ENCODE measurements at places on chromosomes 16 and 17.

DNA sequence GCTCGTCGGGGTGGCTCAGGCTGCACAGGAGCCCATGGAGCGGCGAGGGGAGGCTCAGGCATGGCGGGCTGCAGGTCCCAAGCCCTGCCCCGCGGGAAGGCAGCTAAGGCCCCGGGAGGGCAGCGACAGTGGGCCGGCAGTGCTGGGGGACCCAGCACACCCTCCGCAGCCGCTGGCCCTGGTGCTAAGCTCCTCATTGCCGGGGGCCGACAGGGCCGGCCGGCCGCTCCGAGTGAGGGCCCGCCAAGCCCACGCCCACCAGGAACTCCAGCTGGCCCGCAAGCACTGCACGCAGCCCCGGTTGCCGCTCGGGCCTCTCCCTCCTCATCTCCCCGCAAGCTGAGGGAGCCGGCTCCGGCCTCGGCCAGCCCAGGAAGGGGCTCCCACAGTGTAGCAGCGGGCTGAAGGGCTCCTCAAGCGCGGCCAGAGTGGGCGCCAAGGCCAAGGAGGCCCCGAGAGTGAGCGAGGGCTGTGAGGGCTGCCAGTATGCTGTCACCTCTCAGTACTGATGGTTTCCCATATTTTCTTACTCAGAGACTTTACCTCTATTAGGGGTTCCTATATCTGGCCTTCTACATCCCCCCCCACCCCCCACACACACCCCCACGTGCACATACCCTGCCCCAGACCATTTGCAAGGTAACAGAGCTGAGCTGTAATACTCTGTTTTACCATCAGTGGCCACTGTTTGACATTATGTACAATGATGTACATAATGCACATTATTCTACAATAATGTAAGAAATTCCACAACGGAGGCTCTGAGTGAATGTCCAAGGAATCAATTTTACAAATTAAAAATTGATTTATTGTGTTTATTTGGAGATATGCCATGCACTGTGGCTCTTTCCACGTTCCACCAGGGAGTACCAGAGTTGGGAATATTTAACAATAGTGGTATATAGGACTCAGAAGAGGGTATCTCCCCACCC is 3.7 kb upstream of the VAT1L start:
- DNase-seq, result no peak

- no peak for DNase-seq
Measured at GRCh38 chr17:31533546-31534155, 142.2 kb downstream of the RAB11FIP4 start.

GRCh38 chr16:17171250-17172143 is 299.3 kb downstream of the XYLT1 start:
- DNase-seq, result no peak

DNA sequence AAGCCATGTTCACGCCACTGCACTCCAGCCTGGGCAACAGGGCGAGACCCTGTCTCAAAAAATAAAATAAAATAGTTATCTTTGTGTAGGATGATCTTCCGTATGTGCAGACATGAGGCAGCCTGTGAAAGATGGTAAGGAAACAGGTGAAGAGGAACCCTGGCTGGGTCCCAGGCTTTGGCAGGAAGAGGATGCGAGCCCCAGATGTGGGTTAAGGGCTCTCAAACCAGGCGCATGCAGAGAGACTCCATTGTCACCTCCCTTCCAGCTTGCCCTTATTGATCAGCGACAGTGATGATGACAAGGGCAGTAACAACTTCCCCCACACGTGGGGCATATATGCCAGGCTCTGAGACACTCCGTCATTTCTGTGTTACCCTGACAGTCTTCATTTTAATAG is 106.8 kb downstream of the GNAO1 start:
- no peak for DNase-seq

DNA sequence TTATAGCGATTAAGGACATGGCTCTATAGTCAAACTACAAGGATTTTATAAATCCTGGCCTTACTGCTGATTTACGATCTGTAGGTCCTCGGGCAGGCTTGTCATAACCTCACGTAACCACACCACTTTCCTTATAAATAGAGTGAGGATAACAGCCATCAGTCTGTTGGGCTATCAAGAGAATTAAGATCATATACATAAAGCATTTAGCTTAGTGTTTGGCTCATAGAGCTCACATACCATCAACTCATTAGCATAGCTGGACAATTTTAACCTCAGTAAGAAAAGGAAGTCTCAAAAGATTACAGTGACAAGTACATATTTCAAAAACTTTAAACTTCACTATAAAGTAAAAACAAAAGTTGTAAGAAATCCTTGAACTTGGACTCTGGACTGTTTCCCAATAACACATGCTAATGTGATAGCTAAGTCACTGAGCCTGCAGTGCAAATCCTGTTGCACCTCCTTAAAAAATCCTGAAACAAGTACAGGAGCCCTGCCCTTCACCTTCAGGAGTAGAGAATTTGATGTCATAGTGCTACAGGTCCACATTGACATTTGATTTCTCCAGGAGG is 20.8 kb upstream of the CLEC3A start:
- DNase-seq, result no peak

- DNase-seq, result no peak
Measured at GRCh38 chr16:48441863-48442279, 56.7 kb upstream of the SIAH1 start.

DNA sequence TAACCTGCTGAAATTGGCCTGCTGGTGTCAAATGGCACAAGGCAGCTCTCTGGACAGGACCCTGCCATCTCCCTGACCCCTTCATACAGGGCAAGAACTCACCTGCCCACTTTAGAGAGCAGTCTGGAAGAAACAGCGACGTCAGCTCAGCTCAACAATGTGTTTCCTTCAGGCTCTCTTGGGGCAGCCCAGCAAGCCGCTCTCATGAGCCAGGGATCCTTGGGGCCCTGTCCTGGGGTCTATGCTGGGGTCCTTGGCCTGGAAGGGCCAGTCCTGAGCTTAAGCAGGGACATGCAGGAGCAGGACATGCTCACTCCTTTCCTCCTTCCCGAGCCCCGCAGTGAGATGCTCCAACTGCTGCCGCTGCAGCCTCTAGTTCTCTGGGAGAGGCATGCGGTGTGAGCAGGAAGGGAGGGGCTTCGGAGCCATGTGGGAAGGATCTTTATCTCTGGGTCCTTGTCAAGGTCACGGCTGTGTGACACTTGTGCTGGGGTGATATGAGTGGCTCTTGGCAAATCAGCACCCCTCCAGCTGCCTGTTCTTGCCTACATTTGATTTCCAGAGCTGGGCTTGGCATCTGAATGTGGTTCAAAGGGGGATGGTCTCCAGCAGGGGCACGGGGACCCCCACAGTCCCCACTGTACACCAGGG is 3.4 kb downstream of the C1QTNF1 start:
- DNase-seq, result no peak

DNA sequence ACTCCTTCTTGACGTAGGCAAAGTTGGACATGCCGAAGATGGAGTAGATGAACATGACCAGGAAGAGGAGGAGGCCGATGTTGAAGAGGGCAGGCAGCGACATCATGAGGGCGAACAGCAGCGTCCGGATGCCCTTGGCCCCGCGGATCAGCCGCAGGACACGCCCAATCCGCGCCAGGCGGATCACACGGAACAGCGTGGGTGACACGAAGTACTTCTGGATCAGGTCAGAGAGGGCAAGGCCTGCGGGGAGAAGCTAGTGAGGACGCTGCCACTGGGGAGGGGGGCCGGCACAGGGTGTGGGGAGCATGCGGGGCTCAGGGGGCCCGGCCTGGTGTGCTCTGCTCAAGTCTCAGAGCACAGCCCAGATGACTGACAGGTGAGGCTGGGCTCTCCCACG is 9.6 kb upstream of the CD79B start:
- no peak for DNase-seq

DNA sequence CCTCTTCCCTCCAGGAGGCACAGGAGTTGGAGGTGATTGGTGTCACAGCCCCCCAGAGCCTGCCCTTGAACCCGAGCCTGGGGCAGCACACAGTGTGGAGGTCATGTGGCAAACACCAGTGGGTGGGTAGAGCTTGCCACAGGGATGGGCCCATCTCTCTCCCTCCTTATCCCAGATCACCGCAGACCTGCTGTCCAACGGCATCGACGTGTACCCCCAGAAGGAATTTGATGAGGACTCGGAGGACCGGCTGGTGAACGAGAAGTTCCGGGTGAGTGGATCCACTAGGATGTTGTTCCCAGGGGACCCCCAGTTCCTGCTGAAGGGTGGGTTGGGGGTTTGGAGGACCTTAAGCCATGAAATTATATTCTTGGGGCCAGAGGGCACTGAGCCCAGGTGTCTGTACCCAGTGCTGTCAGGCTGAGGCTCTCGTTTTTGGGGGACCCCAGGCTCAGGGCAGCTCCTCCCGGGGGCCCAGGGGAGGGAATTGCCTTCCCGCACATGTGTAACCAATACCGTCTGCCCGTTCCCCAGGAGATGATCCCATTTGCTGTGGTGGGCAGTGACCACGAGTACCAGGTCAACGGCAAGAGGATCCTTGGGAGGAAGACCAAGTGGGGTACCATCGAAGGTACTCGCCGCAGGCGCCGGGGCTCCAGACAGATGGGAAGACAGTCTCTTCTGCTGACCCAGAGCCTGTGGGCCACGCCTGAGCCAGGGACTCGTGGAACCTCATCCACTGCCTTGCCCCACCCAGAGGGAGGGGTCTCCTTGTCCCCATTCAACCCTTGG is 351.9 kb downstream of the SEC14L1 start:
- DNase-seq, result no peak

GRCh38 chr17:49920030-49920769 is 48.8 kb upstream of the DLX4 start:
- no peak for DNase-seq

DNA sequence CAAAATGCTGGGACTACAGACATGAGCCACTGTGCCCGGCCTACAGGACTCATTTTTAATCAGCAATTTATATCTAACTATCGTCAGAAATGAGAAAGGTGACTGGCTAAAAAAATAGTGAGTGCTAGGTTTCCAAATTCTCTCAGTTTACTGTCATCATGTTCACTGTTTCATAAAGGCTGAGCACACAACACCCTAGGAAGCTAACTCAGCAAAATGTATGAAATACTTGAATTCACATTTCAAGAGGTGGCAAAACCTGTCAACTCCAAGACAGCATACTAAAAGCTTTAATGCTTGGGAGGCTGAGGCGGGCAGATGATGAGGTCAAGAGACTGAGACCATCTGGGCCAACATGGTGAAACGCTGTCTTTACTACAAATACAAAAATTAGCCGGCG is 16.7 kb downstream of the WDR45B start:
- no peak for DNase-seq

DNA sequence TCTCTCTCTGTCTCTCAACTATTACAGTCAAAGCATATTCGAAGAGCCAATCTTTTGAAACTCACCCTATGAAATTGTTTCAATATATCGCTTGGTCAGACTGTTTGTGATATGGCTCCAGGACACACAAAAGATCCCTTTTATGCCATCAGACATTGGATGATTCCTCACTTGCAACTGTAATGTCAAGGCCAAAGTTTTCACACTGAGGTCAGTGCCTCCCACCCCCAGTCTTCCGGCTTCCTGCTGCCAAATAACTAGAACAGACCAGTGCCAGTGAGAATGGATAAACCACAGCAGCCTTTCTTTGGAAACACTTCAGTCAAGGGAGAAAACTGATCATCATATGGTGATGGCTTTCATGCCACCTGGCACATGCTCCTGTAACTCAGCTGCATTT is 321.9 kb upstream of the ZFHX3 start:
- no peak for DNase-seq

DNA sequence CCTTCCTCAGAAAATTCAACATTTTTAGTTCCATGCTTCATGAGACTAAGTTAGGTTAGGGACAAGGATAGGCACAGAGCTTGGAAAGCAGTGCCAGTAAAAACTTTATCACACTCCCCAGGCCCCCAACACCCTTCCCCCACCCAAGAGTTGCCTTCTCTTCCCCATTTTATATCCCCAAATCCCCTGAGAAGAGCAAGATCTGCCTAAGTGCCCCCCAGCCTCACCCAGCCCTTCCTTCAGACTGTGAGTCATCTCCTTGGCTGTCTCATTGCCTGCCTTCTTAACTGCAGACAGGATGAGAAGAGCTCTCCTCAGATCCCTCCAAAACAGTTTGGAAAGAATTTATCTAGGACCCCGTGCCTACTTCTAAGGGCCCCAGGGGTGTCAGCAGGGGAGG is 55.8 kb downstream of the NEUROD2 start:
- DNase-seq, result no peak

GRCh38 chr17:57739402-57740234 is 5.5 kb downstream of the CCDC182 start:
- DNase-seq, result no peak

DNA sequence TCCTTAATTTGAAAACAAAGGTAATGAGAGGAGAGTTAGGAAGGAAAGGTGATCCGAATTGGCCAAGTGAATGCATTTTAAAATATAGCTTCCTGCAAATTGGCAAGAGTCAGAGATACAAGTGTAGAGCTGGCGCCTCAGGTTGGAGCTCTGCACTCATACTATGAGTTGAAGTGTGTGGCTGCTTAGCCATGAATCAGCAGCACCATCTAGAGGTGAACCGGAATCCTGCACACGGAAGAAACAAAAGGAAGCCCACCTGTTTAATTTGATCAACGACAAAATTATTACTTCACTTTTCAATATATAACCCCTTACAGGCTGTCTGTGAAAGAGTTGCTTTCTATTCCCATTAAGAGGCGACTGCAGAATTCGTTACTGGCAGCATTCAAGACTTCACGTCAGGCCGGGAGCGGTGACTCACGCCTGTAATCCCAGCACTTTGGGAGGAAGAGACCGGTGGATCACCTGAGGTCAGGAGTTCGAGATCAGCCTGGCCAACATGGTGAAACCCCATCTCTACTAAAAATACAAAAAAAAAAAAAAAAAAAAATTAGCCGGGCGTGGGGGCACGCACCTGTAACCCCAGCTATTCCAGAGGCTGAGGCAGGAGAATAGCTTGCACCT is 1253.7 kb upstream of the CDH8 start:
- DNase-seq, result no peak

GRCh38 chr17:3904501-3904900 is 11.6 kb upstream of the CAMKK1 start:
- DNase-seq, result no peak

DNA sequence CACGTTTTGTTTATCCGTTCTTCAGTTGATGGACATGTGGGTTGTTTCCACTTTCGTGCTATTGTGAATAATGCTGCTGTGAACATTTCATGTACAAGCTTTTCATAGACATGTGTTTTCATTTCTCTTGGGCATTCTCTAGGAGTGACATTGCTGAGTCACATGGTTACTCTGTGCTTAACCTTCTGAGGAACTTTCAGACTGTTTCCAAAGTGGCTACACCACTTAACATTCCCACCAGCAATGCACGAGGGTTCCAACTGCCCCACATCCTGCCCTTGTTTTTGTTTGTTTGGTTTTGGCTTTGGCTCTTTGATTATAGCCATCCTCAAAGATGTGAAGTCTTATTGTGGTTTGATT is 14.2 kb upstream of the PEMT start:
- DNase-seq, result no peak

GRCh38 chr17:57539529-57540301 is 205.4 kb downstream of the CCDC182 start:
- no peak for DNase-seq

- no peak for DNase-seq
Measured at GRCh38 chr17:28912281-28912937, 9.5 kb upstream of the DHRS13 start.

DNA sequence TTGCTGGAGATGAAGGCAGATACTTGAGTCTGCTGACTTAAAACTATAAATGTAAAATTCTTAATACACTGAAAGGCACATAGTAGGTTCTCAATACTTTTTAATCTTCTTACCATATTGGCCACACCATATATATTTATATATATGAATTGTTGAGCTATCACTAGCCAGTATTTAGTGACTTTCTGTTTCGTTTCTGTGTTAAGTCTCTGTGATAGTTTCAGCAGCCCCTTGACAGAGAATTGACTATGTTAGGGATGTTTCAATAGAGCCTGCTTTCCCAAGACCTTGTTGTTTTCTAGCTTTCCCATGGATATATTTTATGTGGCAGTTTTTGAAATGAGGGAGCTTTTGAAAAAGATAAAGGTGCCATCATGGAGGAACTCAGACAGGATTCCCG is 206.5 kb upstream of the GOT2 start:
- no peak for DNase-seq

Data from stimulated activated CD4-positive, alpha-beta T cell treated with anti-CD3 and anti-CD28 coated beads, TNF-alpha, amount 100 ng/mL, for 1 hour (primary cell).